ENCODE measurements at places on chromosomes 11 and 22.

- DNase-seq: no peak
Measured at GRCh38 chr11:30360741-30361140, 37.8 kb downstream of the ARL14EP start.

DNA sequence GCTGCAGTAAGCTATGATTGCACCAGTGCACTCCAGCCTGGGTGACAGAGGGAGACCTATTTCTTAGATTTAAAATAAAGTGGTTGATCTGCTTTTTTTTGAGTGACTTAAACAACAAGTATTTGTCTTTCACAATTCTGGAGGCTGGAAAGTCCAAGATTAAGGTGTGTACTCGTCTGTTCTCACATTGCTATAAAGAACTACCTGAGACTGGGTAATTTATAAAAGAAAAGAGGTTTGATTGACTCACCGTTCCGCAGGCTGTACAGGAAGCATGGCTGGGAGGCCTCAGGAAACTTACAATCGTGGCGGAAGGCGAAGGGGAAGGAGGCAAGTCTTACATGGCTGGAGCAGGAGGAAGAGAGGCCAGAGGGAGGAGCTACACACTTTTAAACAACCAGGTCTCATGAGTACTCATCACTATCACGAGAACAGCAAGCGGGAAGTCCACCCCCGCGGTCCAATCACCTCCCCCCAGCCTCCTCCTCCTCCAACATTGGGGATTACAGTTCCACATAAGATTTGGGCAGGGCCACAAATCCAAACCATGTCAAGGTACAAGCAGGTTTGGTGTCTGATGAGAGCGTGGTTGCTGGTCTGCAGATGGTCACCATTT is 19.7 kb upstream of the OSBPL5 start:
- no peak for DNase-seq

- DNase-seq: no peak
Measured at GRCh38 chr22:38694940-38695339, 5.8 kb downstream of the JOSD1 start.

GRCh38 chr11:86070142-86071056 is 1.5 kb upstream of the PICALM start:
- no peak for DNase-seq

- no peak for DNase-seq
Measured at GRCh38 chr22:32311551-32312071, 46.1 kb upstream of the RFPL3 start.

GRCh38 chr11:69866648-69867047 is 47.4 kb upstream of the FGF3 start:
- no peak for DNase-seq

DNA sequence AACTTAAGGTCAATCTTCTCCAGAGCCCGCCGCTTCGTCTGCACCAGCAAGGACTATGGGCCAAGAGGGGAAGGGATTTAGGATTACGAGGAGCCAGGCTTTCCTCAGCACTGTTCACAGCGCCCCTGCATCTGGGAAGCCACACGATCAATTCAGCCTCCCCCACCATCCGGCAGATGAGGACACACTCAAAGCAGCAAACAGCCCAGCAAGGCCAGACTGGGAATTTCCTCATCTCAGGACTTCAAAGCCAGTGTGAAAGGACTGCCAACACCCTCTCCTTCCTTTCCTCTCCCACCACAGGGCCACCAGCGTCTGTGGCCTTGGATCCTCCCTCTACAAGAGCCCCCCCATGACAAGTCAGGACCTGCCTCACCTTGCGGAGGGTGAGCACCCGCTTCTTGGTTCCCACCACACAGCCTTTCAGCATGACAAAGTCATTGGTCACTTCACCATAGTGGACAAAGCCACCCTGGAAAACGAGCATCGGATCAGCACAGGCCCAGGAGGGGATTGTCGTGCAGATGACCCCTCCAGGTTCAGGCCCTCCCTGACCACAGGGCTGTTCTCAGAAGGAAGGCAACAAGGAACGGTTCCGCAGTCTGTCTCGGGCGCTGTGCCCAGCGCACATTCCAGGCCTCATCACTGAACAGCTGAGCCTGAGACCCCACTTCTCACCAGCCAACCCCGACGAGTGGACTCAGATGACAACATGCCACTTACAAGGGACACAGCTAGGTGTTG is 6.0 kb downstream of the RPL3 start:
- no peak for DNase-seq

GRCh38 chr11:14783788-14784187 is 108.2 kb downstream of the CYP2R1 start:
- no peak for DNase-seq

GRCh38 chr22:50303848-50304527 is 3.5 kb downstream of the PLXNB2 start:
- peak; percentile 51 for DNase-seq

- no peak for DNase-seq
Measured at GRCh38 chr11:41622707-41623359, 163.4 kb upstream of the LRRC4C start.

DNA sequence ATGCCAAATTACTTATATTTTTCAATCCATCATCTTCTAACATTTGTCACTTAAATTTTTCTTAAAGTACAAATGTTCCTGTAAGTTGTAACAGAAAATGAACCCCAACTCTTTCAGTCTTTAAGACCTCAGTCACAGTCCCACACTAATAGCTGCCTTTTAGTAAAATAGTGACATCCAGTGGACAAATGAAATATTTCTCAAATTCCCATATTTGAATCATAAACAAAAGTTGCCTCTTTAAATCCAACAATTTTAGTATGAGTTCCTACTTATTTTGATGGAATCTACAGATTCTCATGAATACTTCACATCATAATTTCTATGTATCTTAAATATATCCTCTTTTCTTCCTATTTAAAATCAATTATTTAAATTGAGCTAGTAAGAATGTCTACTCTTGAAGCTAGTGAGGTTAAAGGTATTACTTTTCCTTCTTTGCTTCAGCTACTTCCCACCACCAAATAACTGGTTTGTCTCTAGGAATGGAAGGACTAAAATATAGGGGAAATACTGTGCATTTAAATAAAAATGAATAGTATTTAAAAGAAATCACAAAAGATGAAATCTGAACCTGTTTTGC is 9.2 kb downstream of the LIN7C start:
- DNase-seq: no peak

GRCh38 chr11:108697872-108698473 is 33.1 kb downstream of the DDX10 start:
- DNase-seq: peak; percentile 72

GRCh38 chr11:57338142-57338541 is at the start of gene P2RX3:
P2RX3 (plus strand) TSS chr11:57338352; CDS start chr11:57338551, 199 bp downstream.
- DNase-seq: no peak

DNA sequence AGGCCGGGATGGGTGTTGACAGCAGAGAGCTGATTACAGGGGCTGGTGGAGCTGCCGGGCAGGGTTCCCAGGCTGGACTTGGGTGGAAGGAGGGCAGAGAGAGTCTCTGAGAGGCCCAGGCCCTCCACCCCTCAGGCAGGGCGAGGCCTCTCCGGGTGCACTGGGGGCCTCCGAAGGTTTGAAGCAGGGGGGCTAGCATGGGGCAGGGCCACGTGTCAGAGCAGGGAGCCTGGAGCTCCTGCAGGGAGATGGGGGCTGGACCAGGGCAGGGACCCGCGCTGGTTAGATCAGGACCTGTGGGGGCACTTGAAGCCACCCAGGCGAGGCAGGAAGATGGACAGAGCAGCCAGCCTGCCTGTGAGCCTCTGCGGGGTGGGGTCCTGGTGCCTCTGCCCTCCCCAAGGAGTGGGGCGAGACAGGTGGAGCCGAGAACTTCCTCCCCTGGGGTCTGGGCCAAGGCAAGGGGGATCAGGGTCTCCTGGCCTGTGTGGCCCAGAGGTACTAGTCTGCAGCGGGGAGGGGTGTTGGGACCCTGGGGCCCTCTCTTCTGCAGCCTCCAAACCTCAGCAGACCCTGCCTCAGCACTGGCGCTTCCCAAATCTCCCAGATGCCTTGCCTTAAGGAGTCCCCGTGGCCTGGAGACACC is 911 bp downstream of the PANX2 start:
- DNase-seq: no peak

DNA sequence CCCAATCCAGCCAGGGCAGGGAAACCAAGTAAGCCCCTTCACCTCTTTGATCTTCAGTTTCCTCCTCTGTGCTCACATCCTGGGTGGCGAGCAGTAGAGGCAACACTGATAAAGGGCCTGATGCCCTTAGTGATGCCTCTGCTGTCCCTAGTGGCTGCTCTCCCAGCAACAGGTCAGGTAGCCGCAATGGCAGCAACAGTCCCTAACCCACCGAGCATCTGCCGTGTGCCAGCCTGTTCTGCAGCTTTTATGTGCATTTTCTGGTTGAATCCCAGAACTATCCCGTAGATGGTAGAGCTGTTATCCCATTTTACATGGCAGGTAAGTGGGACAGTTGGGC is 5.2 kb downstream of the SCYL1 start:
- DNase-seq: no peak

GRCh38 chr11:85572056-85572455 is 55.1 kb downstream of the DLG2 start:
- DNase-seq: no peak

DNA sequence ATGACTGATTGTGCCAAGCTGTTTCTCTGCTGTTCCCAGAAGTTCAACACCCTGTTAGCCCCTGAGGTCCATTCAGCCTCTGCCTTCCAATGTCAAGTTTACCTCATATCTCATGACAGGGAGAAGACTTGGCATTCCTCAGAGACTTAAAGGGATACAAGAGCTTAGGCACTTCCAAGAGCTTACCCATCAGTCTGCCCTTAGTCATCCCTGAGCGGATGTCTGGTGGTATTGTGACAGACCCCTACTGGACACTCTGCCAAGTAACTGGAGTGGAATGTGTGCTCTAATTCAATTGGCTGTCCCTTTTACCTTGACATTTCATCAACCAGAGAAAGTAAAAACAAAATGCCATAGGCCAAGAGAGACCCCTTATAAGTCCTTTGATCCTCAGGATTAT is 151.5 kb downstream of the AASDHPPT start:
- DNase-seq: peak; percentile 10

- DNase-seq: no peak
Measured at GRCh38 chr11:111878385-111878848, 548 bp downstream of the FDXACB1 start.

DNA sequence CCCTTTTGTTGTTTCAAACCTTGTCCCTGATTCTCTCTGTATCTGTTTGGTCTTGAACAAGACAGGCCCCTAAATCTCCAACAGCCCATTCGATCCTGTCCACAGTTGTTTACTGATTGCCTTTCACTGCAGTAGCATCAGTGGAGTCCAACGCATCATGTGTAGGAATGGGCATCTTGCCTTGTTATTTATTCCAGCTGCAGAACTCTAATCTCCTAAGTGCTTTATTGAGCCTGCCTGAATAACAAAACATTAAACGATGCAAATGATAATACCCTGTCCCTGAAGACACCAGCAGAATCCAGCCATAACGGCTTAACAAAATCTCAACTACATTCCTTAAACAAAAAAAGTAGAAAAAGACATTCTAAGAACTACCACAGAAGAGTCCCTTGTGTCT is 50.1 kb downstream of the SLC35F2 start:
- no peak for DNase-seq

GRCh38 chr11:76209375-76209972 is 3.2 kb upstream of the WNT11 start:
- DNase-seq: peak; percentile 22

GRCh38 chr11:61181489-61181888 is 20.3 kb upstream of the VPS37C start:
- DNase-seq: no peak

DNA sequence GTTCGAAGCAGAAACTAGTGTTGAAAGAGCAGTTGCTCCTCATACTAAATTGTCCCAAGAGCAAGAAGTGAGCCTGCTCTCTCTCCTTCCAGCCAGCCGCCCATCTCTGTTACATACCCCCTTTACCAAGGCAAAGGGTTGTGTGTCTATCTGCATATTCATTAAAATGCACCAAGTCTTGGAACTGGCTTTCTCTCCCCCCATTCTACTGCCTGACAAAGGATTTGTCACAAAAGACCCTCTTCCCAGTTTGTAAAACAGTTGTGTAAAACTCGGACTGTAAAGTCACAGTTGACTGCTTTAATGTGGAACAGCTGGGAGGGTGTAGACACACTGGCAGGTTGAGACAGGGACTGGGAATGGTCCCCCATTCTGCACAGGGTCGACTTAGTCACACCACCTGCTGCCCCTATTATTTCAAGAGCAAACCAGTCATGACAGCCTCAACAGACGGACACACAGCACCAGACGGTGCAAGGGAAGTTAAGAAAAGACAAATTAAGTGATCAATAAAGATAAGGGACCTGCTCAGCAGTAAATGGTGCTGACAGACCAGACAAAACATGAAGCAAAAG is 60.0 kb upstream of the HTATIP2 start:
- no peak for DNase-seq

DNA sequence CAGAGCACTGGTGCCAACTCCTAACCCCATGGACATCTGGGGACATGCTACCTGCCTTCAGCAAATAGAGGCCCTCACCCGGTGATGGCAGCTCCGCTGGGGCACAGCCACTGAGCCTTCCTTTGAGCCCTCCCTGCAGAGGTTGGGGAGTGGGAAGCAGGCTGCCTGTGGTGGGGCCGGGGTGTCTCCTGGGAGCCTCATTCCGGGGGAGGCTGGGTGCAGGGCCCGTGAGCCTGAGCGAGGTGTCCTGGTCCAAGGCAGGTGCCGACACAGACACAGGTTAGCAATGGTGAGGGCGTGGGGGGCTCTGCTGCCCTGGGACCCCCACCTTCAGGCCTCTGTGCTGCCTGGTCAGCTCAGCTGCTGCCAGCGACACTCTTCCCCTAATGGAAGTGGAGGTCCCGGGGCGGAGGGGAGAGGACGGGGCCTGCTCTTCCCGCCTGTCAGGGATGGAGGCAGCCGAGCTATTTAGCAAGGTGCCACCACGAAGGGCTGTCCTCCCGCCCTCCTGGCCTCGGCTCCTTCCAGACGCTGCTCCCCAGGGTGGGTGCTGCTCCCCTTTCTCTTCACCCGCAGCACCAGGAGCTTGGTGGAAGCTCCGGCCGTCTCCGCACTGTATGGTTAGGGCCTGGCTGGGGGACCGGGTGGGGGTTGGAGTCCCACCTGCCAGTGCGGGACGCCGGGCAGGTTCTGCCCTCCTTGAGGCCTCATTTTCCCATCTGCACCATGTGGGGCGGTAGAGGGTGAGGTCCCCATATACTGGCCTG is 11.2 kb downstream of the TSPAN4 start:
- DNase-seq: no peak

GRCh38 chr11:8249482-8249881 is 14.2 kb downstream of the LMO1 start:
- DNase-seq: no peak

DNA sequence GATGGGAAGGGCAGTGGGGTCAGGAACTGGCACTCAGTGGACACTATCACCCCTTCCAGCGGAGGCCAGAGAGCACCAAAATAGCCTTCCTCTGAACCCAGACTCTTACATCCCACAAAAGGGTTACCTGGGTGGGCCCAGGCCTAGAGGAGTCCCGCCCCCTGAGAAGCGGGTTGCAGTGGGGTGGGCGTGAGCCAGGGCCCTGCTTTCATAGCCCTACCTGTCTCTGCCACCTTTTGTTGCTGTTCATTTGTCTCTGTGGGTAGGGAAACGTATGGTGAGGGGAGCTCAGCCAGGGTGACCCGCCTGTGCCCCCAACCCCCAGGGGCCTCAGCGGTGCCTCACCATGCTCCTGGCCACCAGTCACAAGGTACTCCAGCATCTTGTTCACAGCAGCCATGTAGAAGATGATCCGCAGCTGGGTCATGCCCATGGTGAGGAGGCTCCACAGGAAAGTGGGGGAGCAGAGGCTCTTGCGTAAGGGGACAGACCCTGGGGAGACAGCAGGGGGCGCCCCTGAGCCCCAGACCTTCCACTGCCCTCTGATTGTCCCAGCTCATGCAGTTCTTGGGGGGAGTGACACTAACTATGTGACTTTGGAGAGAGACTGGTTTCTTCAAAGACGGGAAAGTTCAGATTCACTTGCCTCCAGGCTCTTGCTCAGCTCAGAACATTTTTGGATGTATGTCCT is 24.0 kb downstream of the SLC43A1 start:
- peak; percentile 56 for DNase-seq

GRCh38 chr22:27032091-27032761 is 374.8 kb downstream of the MIAT start:
- no peak for DNase-seq

Data from foreskin fibroblast (primary cell).